Brain microvascular endothelial cell (primary cell): ENCODE measurements at places on chromosomes 2 and 18.

GRCh38 chr2:197349699-197350098 is 39.1 kb upstream of the ANKRD44 start:
- DNase-seq, result no peak

GRCh38 chr2:28267282-28267681 is 125.4 kb upstream of the FOSL2 start:
- no peak for DNase-seq

GRCh38 chr2:20675701-20676352 is 8.9 kb downstream of the GDF7 start:
- DNase-seq, result no peak

GRCh38 chr2:133072837-133073694 is 403.1 kb upstream of the LYPD1 start:
- no peak for DNase-seq

DNA sequence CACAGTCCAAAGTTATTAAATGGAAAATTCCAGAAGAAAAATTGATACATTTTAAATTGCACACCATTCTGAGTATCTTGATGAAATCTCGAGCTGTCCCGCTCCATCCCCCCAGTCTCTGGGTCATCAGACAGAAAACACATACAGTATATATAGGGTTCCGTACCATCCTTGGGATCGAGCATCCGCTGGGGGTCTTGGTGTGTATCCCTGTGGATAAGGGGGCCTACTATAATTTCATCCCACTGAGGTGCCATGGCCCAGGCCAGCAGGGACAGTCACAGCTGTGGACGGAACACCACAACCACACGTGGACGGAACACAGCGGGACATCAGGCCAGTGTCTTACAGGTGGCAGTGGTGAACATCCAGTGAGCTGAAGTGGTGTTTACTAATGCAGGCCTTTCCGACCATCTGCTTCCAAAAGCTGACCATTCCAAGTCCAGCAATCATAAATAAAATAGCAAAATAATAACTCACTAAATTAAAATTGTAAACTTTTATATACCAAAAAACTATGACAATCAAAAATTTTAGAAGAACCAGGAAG is 14.0 kb downstream of the TWIST2 start:
- DNase-seq, result no peak
